ENCODE measurements at places on chromosomes 2 and 18. TPM values are rescaled to one million over a fixed set of nuclear protein-coding genes. Genes with fewer than 3 reads are reported as not detected.

TUBA3D gene
- polyA plus RNA-seq, result not detected

ACVR2A gene
- 1.9 TPM for polyA plus RNA-seq

REEP1 gene
- polyA plus RNA-seq, result 5.4 TPM

RBM44 gene
- not detected for polyA plus RNA-seq

PRSS56 gene
- polyA plus RNA-seq, result not detected

DES gene
- polyA plus RNA-seq, result 204 TPM

LIMS2 gene
- polyA plus RNA-seq, result 66.6 TPM

ABCA12 gene
- polyA plus RNA-seq, result 0.30 TPM

DSG2 gene
- polyA plus RNA-seq, result 6.1 TPM

NT5C1B gene
- not detected for polyA plus RNA-seq

NAGK gene
- polyA plus RNA-seq, result 124 TPM

ZNF892 gene
- polyA plus RNA-seq, result 0.23 TPM

OSR1 gene
- polyA plus RNA-seq, result 3.6 TPM

PLEK gene
- 5.5 TPM for polyA plus RNA-seq

LCT gene
- not detected for polyA plus RNA-seq

CNDP1 gene
- polyA plus RNA-seq, result 0.50 TPM

PSTPIP2 gene
- polyA plus RNA-seq, result 11.0 TPM

CHPF gene
- polyA plus RNA-seq, result 10.8 TPM

INO80B gene
- 32.2 TPM for polyA plus RNA-seq

LINC00305 gene
- not detected for polyA plus RNA-seq

LRP2 gene
- 0.06 TPM for polyA plus RNA-seq

GAL3ST2 gene
- not detected for polyA plus RNA-seq

ZNF397 gene
- 20.2 TPM for polyA plus RNA-seq

ABCG5 gene
- not detected for polyA plus RNA-seq

KCNK3 gene
- polyA plus RNA-seq, result 0.62 TPM

MC2R gene
- polyA plus RNA-seq, result not detected

CYRIA gene
- 1.9 TPM for polyA plus RNA-seq

SPATA3 gene
- polyA plus RNA-seq, result not detected

UPP2 gene
- not detected for polyA plus RNA-seq

GPBAR1 gene
- 2.6 TPM for polyA plus RNA-seq

ALPI gene
- polyA plus RNA-seq, result not detected

TSPYL6 gene
- not detected for polyA plus RNA-seq

GALNT14 gene
- 1.4 TPM for polyA plus RNA-seq

LIPG gene
- 0.76 TPM for polyA plus RNA-seq

SLC9A4 gene
- polyA plus RNA-seq, result 8.9 TPM

RSAD2 gene
- polyA plus RNA-seq, result 0.75 TPM

LHCGR gene
- not detected for polyA plus RNA-seq

PAIP2B gene
- 12.1 TPM for polyA plus RNA-seq

NXPH2 gene
- not detected for polyA plus RNA-seq

COLEC11 gene
- 2.1 TPM for polyA plus RNA-seq

TWIST2 gene
- 11.6 TPM for polyA plus RNA-seq

METAP1D gene
- polyA plus RNA-seq, result 2.9 TPM

MAP3K19 gene
- polyA plus RNA-seq, result not detected

GALR1 gene
- polyA plus RNA-seq, result 0.05 TPM
